ENCODE measurements at places on chromosomes 2 and 18. TPM values are rescaled to one million over a fixed set of nuclear protein-coding genes. Genes with fewer than 3 reads are reported as not detected.

Gene GPR39
- total RNA-seq: under 0.01 TPM

DNA sequence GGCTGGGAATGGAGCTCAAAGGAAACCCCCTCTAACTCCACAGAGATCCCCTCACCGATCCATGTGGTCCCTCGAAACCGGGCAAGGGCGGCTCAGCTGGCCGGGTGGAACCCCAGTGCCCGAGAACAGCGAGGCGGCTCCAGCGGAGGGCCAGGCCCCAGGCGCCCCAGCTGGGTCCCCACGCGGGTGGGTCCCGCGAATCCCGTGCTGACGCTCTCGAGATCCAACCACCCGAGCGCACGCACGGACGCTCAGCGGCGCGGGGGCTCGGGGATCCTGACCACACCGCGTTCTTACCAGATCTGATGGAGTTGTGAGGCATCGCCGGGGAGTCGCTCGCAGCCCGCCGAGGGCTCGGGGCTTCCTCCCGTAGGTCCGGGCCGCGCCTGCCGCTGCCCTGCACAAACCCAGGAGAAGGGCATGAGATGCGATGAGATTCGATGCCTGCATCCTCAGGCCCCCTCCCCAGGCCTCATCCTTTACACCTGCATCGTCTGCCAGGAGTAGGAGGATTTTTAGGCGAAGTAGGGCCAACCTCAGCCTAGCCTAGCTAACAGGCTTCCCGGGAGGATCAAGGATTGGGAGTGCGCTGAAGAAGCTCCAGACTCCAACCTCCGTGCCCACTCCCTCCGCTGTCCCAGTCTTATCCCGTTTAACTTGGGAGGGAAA lies 514 bp downstream of the PAX8 start:
- DNase-seq: no peak

DNA sequence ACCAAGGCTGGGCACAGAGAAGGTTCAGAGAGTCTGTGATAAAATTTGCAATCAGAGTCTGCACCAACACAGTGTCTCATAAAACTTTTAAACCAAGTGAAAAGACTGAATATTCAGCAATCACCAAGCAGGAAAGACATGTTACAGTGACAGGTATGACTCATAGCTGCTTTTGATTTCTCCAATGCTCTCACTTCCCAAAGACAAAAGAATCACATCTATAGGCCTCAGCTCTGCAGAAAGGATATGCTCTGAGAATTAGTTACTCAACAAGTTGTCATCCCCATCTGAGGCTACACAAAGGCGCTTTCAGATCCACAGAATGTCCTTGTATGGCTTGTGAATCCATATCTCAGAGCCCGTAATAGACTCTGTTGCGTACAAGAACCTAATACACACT lies 92.5 kb downstream of the KCNF1 start:
- DNase-seq: no peak

GRCh38 chr18:48771641-48772375 lies 179.0 kb downstream of the SMAD7 start:
- DNase-seq: peak; percentile 67

DNA sequence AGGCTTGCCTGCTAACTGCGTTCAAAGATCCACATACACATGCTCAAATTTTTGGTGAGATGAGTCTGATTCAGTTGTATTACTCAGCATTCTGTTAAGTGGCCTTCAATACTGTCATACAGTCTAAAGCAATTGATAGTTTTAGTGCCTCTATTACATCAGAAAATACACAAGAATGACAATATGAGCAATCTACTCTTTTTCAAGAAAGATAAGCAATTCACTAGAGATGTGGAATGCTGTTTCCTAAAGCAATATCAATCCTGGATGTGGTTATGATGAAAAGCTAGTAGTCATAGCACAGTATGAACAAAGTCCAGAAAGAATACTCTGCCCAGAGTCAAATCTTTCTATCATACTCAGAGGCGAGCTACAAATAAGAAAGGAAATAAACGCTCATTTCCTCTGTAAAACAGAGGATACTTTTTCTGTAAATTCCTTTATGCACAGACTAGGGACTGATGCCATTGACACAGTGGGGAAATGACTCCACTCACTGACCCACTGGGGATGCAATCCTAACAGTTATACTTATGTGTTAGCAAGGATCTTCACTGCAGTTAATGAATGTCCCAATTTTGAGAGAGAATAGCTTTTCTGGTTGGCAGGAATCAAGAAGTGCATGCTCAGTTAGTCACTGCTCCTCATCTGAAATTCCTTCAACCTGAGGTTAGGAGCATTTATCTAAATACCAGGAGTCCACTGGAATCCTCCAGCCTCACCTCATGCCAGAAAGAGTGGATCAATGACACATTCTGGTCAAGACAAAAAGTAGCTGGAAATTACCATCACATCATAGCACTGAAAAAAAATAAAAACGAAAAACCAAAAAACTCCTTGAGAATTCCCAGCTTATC lies 83.3 kb downstream of the PDE11A start:
- DNase-seq: no peak

DNA sequence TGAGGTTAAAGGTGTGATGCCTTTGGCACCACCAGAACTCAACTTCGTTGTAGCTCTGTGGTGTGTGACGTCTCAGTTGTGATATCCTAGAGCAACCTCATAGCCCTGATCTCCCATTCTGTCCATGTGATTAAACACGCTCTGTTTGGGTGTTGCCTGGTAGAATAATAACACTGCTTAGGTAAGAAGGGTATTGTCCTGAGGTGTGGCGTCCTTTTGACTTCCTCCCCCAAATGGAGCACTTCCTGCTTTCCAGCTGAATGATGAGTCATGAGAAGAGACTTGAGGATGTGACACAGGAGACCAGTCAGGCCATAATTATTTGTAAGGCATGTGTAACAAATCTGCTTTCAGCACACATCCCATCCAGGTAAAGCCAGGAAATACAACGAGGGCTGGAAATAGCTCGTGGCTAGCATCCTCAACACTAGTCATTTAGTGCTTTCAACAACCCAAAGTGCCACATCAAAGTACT lies 100.7 kb downstream of the RAPGEF4 start:
- no peak for DNase-seq

- no peak for DNase-seq
Measured at GRCh38 chr2:23589220-23589647, 204.3 kb downstream of the KLHL29 start.

GRCh38 chr2:119414894-119415293 lies 16.8 kb upstream of the TMEM37 start:
- DNase-seq: no peak

Data from hematopoietic multipotent progenitor cell (in vitro differentiated cells).